Frontal cortex (tissue), 4 donors: ENCODE measurements at places on chromosomes 2 and 18. TPM values are rescaled to one million over a fixed set of nuclear protein-coding genes. Genes with fewer than 3 reads are reported as not detected.
A peak's percentile ranks its signal among the peaks of the same experiment; 100 is the strongest.

GRCh38 chr2:171703574-171704347 lies 16.5 kb downstream of the DYNC1I2 start:
- no peak for DNase-seq

GRCh38 chr2:228447266-228447915 lies 265.9 kb upstream of the SPHKAP start:
- DNase-seq, result no peak

DNA sequence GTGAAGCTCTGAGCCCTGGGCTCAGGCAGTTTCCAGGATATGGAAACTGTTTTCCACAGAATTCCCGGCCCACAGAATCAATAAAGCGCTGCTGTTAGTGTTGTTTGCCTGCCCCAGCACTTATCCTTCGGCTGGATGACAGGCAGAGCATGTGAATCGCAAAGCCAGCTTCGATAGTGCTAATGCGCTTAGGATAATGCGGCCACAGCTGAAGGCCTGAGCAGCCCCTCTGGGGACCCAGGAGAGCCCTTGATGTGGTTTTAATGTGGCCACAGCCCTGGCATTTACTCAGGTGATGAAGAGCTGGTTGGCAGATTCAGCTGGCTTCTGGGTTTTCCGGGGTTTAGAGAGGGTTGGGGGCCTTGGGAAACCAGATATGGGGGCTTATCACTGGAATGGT lies 23.7 kb downstream of the PCARE start:
- no peak for DNase-seq

- DNase-seq, result no peak
Measured at GRCh38 chr2:190382851-190383250, 25.3 kb upstream of the MFSD6 start.

DNA sequence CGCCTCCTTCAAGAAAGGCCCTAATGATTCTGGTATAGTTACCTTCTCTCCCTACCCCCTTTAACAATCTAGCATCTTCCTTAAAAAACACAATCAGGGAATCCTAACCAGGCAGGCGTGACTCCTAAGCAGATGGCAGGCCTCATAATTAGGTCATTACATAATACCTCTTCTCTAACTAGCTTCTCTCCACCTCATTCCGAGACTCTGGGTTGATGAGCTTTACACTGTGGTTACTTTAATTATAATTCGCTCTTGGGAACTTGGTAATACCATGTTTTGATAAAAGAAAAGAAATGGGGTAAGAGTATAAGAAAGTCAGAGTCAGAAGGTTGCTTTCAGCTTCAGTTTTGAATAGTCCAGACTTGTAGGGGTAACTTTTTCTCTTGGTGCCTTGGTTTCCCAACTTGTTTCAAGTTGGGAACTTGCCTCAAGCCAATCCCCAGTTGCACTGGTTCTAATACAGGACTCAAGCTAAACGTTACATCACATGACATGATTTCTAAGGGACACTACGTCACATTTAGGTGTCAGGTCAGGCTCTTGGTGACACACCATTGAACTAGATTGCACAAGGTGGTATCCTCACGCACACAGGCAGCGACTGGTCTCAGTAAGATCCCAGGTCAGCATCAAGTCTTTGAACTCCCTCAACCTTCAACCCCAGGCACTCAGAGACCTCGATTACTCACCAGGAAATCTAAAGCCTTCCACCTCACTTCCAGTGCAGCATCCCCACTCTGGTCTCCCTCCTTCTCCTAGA lies 59.2 kb downstream of the AAK1 start:
- no peak for DNase-seq

DNA sequence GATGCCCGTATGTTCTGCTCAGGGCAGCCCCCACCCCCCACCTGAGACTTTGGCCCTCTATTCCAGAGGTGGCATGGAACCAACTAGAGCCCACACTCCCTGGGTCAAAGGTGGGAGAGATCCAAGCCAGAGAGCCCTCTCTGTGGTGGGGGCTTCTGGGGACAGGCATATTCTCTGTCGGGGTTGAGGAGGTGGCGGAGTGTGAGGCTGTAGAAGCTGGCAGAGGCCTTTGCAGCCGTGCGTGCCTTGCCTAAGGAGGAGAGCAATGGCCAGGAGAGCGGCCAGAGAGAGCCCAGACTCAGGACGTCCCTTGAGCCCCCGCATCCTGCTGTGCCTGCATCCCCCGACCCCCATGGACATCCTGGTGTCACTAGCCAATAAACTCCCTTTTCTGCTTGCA lies 79.2 kb upstream of the HPCAL1 start:
- no peak for DNase-seq

GRCh38 chr2:23503097-23503496 lies 118.1 kb downstream of the KLHL29 start:
- no peak for DNase-seq

DNA sequence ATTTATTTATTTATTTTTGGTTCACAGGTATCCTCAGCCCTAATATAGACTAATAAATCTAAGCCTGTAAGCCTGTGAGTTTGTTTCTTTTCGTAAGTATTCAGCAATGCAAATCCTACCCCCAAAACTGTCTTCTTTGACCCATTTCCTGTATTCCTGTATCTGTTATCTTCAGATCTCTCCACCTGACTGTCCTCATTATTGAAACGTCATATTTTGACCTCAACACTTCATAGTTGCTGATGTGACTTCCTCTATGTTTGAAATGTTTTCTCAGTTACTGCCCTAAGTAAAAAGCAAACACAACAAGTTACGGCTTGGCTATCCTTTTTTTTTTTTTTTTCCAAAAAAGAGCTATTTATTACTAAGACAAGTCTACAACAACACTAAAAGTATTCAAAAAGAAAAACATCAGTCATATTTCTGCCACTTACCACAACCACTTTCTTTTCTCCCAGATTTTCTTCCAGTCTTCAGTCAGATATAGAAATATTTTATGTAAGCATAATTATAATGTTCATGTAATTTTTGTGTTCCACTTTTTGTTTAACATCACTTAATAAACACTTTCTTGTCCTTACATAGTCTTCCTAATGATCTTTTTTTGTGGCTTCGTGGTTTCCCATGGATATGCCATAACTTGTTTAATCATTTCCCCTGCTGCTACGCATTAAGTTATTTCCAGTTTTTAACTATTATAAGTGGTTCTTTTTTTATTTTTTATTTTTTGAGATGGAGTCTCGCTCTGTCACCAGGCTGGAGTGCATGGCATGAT lies 45.0 kb upstream of the EML4 start:
- no peak for DNase-seq

- DNase-seq, result no peak
Measured at GRCh38 chr2:40213071-40213470, 238.8 kb downstream of the SLC8A1 start.

DNA sequence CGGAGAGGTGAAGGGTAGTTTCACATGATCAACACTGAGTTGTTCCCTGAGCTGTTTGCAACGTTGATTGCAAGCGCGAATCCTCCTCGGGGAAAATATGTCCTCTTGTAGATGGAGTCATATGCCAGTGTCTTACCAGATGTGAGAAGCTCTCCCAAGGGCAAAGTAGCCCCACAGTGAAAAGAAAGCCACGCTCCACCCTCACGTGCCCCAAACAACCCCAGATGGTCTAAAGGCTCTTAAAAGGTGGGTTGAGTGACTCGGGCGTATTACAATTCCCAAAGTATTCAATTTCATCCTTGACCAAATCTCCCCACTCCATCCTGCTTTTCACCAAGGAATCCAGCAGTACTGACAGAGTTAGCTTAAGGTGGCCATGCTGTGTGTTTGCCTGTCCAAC lies 332.1 kb upstream of the SOX11 start:
- no peak for DNase-seq

- DNase-seq, result no peak
Measured at GRCh38 chr2:121778741-121779487, 23.5 kb downstream of the TSN start.

DNA sequence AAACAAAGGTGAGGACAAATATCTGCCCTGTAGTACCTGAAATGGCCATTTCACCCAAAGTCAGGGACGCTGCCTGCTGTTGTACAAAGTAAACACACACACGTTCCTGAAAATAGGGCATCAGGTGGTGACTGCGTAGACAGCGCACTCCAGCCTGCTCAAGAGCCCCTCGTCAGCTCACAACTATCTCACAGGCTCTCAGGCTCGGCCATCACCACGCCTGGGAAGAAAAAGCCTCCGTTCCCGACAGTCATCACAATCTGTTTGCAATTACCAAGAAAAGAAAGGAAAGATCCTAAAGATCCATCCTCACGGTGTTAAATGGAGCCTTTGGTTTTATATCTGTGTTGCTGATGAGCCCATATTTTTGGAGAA lies 230.2 kb downstream of the ZNF516 start:
- no peak for DNase-seq

DNA sequence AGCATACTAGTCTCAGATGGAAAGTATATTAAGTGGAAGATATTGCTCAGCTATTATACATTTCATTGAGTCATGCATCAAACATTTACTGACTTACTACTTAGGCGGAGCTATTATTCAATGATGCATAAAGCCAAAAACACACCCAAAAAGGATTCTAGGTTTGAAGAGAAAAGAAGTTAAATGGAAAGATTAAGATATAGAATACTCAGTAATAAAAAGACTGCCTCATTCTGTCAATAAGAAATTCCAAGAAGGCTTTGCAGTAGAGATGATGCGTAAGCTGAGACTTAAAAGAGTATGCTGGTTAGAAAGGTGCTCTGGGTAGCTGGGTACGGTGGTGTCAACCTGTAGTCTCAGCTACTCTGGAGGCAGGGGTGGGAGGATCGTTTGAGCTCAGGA lies 27.6 kb downstream of the STK17B start:
- DNase-seq, result no peak

GRCh38 chr2:203650860-203651613 lies 55.4 kb upstream of the CD28 start:
- no peak for DNase-seq

- peak; percentile 51 for DNase-seq
Measured at GRCh38 chr2:25042321-25043240, 705 bp downstream of the EFR3B start.

DNA sequence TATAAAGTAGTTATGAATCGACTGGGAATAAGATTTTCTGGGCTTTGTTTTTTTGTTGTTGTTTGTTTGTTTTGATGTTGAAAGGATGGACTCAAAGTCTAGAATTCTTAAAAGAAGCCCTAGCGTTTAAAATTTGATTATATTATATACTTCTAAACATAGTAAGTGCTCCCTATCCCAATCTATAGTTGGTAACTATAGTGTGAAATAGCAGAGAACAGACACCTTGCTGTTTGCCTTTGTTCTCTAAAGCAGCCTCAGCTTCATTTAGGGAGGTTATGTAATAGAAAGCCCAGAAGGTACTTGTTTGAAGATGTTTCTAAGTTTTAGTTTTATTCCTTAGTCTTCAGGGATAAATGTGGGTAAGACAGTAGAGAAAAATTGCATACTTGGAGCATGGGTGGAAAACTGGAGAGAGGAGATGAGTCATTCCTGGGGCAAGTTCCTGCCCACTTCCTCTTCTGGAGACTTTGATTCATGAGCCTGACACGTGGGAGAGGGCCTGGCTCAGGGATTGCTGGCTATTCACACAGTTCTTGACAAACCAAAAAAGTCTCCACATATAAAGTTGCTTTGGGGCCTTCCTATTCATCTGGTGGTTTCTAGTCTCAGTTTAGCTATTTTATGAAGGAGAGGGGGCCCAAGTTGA lies 131.9 kb downstream of the MYO1B start:
- DNase-seq, result no peak

DNA sequence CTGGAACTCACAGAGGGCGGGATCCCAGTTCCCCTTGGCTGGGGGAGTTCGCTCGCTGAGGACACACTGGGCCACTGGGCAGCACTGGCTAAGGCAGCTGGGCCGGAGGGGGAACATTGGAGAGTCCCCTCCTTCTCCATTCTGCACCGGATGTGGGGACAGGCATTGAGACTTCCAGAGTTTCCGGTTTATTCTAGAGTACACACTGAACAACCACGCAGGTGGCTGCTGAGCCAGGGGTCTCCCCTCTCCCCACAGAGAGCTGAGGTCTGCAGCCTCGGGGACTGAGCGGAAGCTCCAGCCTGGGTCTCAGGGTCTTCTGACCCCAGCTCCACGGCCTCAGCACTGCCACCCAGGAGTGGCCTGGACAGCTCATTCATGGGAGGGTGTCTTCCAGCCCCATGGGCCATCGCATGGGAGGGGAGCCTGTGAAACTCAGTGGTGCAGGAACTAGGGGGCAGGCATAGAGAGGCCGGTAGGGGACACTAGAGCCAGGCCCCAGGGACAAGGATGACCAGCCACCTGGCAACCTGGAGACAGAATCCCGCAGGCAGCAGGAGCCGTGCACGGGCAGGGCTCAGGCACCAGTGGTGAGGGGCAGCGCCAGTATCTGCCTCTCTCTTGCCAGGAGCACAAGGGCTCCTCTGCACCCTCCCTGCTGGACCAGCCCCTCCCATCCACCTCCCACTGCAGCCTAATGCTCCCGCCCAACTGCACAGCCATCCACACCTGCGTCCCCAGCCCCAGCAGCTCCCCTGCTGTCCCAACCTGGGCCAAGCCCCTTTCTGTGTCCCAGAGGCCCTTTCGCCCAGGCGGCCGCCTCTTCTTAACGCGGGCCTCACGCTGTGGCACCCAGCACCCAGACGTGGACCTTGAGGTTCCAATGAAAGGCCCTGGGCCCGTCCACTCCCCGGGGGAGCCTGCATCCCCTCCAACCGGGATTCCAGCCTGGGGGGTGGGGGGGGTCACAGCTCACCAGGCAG lies 45.1 kb upstream of the GPC1 start:
- no peak for DNase-seq

GRCh38 chr18:8493141-8493540 lies 116.1 kb upstream of the RAB12 start:
- no peak for DNase-seq

- DNase-seq, result peak; percentile 19
Measured at GRCh38 chr2:113700186-113700841, 56.1 kb downstream of the SLC35F5 start.

- no peak for DNase-seq
Measured at GRCh38 chr18:28357766-28358401, 181.0 kb upstream of the CDH2 start.

GRCh38 chr18:51666763-51667191 lies 469.3 kb upstream of the MEX3C start:
- no peak for DNase-seq

- no peak for DNase-seq
Measured at GRCh38 chr18:9722691-9723090, 14.6 kb downstream of the RAB31 start.

DNA sequence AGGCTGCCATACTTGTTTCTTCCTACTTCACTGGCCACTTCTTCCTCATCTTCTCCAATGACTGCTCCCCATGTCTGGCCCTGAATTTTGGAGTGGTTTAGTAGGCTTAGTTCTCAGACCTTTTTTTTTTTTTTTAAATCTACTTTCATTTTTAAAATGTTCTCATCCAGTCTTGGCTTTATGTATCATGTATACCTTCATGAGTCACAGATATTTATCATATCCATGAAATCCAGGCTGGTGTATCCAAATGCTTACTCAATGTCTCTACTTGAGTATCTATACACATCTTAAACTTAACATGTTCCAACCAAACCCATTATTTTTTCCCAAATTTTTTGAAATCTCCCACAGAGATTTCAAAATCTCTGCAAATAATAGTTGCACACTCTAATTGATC lies 26.3 kb upstream of the CFAP36 start:
- no peak for DNase-seq

Gene DPYSL5
- total RNA-seq, result 101 TPM

Gene ARID5A
- total RNA-seq, result 1.6 TPM

Gene MOGAT1
- total RNA-seq, result not detected

Gene ZNF521
- total RNA-seq, result 17.1 TPM

Gene RAPGEF4
- 23.6 TPM for total RNA-seq

Gene UGT1A3
- total RNA-seq, result not detected

Gene LHCGR
- total RNA-seq, result under 0.01 TPM

Gene HOXD12
- total RNA-seq, result not detected

Gene DSG2
- 3.3 TPM for total RNA-seq
